ENCODE measurements at places on chromosomes 1 and 21. TPM values are rescaled to one million over a fixed set of nuclear protein-coding genes. Genes with fewer than 3 reads are reported as not detected.
A peak's percentile ranks its signal among the peaks of the same experiment; 100 is the strongest.

- no peak for DNase-seq
Measured at GRCh38 chr1:30328401-30329262, 394.8 kb downstream of the MATN1 start.

GRCh38 chr1:101278845-101279244 is 42.0 kb downstream of the S1PR1 start:
- DNase-seq: no peak

DNA sequence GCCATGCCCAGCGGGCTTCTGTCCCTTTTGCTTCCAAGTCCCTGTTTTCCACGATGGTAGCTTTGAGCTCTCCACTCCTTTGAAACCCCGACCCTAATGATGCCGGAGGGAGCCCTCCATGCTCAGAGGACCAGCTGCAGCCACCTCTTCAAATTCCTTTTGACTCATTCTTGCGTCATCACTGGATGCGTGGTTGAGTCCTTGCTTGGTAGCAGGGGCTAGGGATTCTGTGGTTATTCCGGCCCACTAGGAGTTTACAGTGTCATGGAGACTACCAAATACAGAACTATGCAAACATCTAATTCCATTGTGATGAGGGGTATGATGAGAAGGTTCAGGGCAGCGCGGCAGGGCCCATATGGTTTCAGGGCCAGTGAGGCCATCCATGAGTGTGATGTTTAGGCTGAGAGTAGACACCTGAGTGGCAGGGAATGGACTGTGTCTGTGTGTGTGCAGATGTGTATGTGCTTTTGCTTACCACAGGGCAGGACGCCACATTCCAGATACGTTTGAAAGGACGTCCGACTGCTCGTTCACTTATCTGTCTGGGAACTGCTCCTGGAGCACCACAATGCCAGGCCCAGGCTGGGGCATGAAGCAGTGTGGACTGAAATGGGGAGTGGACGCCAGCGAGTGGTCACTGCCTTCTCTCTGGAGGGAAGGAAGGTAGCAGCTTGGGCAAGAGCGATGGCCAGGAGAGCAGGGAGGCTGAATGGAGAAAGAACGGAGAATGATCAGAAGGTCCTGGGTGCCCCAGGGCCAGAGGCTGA is 30.4 kb upstream of the ZBTB21 start:
- DNase-seq: no peak

DNA sequence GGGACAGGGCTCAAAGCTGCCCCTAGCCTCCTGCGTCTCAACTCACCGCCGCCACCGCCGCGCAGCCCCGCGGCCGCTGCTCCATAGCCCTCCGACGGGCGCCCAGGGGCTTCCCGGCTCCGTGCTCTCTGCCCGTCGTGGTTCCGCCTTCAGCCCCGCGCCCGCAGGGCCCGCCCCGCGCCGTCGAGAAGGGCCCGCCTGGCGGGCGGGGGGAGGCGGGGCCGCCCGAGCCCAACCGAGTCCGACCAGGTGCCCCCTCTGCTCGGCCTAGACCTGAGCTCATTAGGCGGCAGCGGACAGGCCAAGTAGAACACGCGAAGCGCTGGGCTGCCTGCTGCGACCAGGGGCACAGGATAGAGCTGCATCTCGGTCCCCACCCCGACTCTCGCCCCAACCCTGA is at the start of gene TNFRSF25:
TSS of gene TNFRSF25 (minus strand) at position 151 of the 400 bp plus-strand sequence. CDS start at position 85, 66 bp downstream.
- DNase-seq: no peak

The FGR gene
- polyA plus RNA-seq: 2.8 TPM

The PKLR gene
- polyA plus RNA-seq: 0.53 TPM

- DNase-seq: no peak
Measured at GRCh38 chr1:171803045-171803444, 21.6 kb downstream of the METTL13 start.

DNA sequence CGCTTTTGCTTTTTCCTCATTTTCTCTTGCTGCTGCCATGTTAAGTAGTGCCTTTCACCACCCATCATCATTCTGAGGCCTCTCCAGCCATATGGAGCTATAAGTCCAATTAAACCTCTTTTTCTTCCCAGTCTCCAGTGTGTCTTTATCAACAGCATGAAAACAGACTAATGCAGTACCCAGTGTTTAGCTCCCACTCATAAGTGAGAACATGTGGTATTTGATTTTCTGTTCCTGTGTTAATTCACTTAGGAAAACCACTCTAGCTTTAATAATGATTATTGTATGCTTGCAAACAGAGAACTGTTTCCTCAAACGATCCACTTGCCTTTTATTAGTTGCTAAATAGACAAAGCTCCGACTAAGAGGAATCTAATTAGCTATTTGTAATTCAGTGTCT is 43.3 kb downstream of the IL23R start:
- DNase-seq: no peak

DNA sequence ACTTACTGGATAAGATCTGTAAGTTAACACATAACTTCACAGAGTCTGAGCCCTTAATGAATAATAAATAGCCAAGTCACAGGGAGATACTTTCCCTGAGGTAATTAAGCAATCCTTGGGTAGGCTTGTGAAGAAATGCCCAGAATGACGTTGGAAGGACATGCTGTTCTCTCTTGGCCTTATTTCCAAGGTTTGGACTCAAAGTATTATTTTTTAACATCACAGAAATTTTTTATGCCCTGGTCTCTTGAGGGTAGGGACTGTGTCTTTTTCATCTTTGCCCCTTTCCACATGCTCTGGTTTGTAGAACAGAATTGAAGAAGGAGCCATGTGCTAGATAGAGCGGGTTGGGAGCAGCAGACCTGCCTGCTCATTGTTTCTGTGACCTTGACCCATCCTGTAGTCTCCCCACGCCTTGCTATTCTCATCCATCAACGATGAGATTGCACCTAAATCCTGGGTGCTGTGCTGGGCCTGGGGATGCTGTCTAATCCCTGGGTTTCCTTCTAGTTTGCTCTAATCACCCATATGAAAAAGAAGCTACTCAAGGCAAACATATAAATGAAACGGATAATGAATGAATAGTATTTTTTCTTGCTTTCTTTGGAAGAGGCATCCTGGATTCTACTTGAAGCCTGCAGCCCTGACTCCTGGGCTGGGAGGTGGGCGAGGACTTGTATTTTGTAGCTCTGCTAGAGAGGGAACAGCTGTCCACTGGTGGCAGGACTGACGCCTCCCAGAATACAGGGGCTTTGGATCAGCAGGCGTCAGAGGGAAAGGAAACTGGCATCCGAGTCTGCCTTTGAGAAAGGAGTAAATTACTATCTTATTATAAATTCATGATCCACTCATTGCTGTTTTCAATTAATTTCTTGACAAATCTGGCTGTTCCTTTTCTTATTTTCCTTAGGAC is 17.5 kb upstream of the LAMTOR5 start:
- DNase-seq: no peak

GRCh38 chr1:111470596-111470995 is 3.2 kb upstream of the C1orf162 start:
- no peak for DNase-seq

DNA sequence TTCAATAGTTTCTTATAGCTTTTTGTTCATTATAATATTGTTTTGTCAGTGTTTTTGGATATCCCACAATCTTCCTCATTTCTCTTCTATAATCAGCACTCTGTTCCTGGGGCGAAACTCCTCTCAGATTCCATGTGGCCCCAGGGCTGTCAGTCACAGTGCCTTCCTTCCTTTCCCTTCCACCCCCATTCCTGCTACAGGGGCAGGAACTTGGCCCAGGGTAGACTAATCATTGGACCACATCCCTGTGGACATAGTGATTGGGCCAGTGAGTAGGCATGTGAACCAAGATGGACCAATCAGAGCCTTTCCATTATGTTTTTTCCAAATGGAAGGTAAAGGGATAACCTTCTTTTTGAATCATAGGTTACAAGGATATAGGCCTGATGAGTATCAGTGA is 78.3 kb downstream of the PGM1 start:
- no peak for DNase-seq

DNA sequence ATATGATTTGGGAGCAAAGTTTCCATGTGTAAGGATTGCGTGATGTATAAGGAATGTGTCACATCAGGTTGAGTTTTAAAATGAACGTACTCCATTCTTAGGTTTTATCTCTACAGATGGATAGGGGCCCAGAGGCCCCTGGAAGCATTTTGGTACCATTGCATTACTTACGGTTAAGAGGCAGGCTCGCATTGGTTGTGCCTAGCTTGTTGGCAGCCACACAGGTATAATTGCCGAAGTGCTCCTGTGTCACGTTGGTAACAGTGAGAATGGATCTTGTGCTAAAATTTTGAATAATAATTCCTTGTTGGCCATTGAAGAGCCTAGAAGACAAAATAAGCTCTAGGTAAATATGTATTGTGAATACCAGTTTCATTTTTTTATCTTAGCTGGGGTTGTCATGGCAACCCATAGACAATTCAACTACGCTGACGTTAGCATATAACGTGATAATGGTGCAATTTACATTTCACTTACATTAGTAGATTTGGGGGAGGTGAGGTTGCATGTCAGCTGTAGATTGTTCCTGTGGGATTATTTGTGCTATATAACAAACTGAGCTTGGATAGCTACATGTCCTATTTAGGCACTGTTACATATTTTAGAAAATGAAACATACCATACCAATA is 511.9 kb upstream of the ZRANB2 start:
- no peak for DNase-seq

The C1orf53 gene
- 1.8 TPM for polyA plus RNA-seq

DNA sequence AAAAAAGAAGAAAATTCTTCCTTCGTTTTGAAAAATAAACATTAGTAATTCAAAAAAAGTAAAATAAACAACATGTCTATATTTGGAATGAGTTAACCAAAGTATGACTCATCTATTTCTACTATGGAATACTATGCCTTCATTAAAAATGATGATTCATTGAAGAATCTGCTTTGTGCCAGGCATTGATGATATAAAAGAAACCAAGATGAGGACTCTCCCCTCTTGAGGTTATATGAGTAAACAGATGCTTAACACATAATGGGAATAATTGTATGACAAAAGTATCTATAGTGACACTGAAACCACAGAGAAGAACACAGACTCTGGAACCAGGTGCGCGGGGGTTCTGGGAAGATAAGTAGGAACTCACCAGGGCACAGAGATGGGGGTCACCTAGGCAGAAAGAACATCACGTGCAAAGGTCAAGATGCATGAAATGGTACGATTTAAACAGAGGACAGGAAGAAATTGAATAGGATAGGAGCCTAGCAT is 18.8 kb downstream of the ELF3 start:
- no peak for DNase-seq

GRCh38 chr1:145847827-145848226 is 2.4 kb downstream of the NUDT17 start:
- DNase-seq: no peak

DNA sequence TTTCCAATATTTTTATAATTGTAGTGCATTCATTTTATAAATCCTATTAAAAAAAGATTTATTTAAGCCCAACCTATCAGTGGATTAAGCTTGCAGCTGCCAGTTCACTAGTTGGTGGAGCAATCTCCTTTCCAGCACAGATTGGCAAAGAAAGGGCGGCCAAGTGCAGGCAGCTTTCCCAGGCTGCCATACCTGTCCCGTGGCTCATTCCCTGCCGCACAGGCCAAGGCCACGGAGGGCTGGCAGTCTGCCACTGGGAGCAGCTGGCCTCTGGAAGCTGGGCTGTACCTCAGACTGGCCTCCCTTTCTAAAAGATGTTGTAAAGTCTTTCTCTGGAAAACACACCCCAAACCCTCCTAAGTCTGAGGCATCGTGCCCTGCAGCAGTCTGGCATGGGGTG is 74.2 kb downstream of the SIM2 start:
- DNase-seq: no peak

DNA sequence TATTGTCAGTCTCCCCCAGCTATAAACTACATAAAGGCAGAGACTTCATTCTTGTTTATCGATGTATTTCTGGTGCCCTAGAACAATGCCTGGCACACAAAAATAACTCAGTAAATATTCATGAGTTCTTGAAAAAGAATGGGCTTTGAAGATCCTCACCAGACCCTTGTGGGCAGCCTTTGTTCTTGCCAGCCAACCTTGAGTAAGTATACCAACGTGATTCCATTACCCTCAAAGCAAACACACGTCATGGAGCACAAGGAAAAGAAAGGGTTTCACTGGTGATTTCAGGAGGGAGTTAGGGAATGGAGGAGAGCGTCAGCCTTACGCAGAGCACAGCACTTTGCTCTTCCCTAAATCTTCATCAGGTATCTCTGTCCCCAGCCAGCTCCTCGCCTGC is 29.4 kb downstream of the NMNAT2 start:
- no peak for DNase-seq

GRCh38 chr1:58089898-58090534 is 456.5 kb downstream of the OMA1 start:
- DNase-seq: peak; percentile 12

DNA sequence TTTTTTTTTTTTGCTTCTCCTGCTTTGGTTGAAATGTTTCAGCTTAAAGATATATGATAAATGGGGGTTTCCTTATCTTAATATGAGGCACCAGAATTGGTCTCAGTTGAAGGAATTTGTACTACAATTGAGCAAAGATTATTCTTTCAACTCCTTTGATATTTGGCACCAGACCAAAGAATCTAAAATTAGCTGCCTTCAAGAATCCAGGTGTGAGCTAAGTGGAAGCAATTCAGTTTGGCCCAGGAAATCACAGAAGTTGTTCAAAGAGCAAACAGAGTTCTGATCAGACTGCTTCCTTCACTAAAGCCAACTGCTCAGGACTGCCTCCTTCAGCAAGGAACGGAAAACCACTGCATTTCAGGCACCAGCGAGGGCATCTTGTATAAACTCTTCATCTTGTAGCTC is 68.3 kb upstream of the BCAR3 start:
- DNase-seq: no peak

The LINGO4 gene
- polyA plus RNA-seq: not detected

GRCh38 chr1:234906654-234907053 is 222.0 kb downstream of the TOMM20 start:
- no peak for DNase-seq

DNA sequence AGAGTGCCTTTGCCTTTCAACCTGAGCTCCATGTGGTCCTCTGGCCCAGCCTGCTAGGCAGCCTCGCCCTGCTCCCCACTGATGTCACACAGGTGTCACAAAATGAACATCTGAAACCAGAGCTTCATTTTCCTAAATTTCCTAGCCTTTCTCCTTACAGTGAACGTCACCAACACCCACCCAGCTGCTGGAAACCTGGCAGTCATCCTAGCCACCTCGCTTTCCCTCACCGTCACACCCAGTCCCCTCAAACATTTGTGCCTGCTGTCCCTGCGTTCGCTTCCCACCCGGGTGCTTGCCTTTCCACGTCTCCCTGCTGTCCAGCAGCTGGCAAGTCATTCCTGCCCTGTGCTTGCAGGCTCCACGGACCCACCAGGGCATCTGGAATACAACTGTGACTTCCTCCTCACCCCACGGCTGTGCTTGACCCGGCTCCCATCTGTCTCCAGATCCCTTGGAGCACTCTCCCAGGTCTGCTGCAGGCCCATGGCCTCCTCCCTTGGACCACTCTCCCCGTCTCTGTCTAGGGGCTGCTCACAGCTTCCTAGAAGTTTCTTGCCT is 23.5 kb downstream of the ADARB1 start:
- no peak for DNase-seq

The SLC30A2 gene
- polyA plus RNA-seq: 5.1 TPM

All from left renal pelvis (tissue), 4 donors.